ENCODE measurements at places on chromosomes 3 and 15. TPM values are rescaled to one million over a fixed set of nuclear protein-coding genes. Genes with fewer than 3 reads are reported as not detected.

- H3K4me1 ChIP-seq, result peaks cover 7% of the 10 kb centered on the region
- no peaks in the 10 kb centered on the region for H3K36me3 ChIP-seq
- H3K27me3 ChIP-seq, result no peaks in the 10 kb centered on the region
- H3K4me3 ChIP-seq, result no peak overlapping the region
- H3K27ac ChIP-seq, result no peak overlapping the region
Observed at GRCh38 chr3:70517124-70517890, 204.9 kb upstream of the MDFIC2 start.

GOLGA6A gene
- not detected for polyA plus RNA-seq

- no peaks in the 10 kb centered on the region for H3K27me3 ChIP-seq
- no peak overlapping the region for H3K4me3 ChIP-seq
Observed at GRCh38 chr15:63057468-63058345, 15.2 kb downstream of the TPM1 start.

GRCh38 chr15:48825075-48825474 is 14.2 kb upstream of the CEP152 start:
- DNase-seq, result no peak
- no peaks in the 10 kb centered on the region for H3K4me1 ChIP-seq
- no peaks in the 10 kb centered on the region for H3K36me3 ChIP-seq
- peaks cover 17% of the 10 kb centered on the region for H3K27me3 ChIP-seq

DNA sequence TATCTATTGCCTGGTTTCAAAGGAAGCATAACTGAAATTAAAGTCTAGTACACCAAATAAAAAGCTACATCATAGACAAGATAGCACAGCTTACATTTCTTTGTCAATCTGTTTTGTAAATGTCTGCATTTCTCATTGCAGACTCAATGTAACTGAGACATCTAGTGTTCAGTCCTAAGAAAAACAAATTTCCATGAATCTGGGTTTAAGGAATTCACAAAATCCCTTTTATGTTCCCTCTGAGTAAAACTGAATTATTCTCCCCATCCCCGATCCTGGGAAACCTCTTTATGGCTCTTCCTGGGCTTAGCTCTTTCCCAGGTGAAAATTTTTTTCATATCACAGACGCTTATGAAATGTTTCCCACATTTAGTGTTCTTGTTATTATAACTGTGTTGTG is 21.6 kb upstream of the RASA2 start:
- no peak overlapping the region for H3K4me3 ChIP-seq
- no peaks in the 10 kb centered on the region for H3K27me3 ChIP-seq
- H3K36me3 ChIP-seq, result peaks cover 14% of the 10 kb centered on the region
- DNase-seq, result no peak
- H3K4me1 ChIP-seq, result peaks cover 15% of the 10 kb centered on the region
- H3K27ac ChIP-seq, result peak overlapping the region; percentile 65

- H3K27ac ChIP-seq, result no peak overlapping the region
- no peak overlapping the region for H3K4me3 ChIP-seq
- H3K27me3 ChIP-seq, result peaks cover 3% of the 10 kb centered on the region
- no peaks in the 10 kb centered on the region for H3K4me1 ChIP-seq
- no peak for DNase-seq
Observed at GRCh38 chr3:127110982-127111693, 81.8 kb upstream of the PRR23E start.

- no peak overlapping the region for H3K4me3 ChIP-seq
- DNase-seq, result no peak
- H3K36me3 ChIP-seq, result no peaks in the 10 kb centered on the region
- H3K27me3 ChIP-seq, result no peaks in the 10 kb centered on the region
Observed at GRCh38 chr3:103006526-103007183, 571.8 kb downstream of the ZPLD1 start.

DNA sequence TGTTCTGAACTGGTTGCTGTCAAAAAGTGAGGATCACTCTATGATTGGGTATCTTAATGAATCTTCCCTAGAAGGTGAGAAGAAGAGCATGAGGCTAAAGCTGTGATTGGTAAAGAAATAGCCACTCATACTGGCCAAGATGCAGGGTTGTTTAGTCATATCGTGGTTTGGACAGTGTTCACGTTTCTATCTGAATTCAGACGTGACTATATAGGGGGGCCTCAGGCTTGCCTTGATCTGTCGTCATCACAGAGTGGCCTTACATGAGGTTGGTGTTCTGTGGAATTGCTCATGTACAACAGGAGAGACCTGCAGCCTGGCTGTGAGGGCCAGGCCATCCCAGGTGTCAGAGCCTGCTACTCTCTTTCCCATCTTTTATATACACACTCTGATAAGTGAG is 12.4 kb downstream of the RTP2 start:
- H3K4me3 ChIP-seq, result no peak overlapping the region
- H3K36me3 ChIP-seq, result peaks cover 10% of the 10 kb centered on the region
- H3K4me1 ChIP-seq, result no peaks in the 10 kb centered on the region
- peaks cover 29% of the 10 kb centered on the region for H3K27me3 ChIP-seq
- DNase-seq, result no peak

DNA sequence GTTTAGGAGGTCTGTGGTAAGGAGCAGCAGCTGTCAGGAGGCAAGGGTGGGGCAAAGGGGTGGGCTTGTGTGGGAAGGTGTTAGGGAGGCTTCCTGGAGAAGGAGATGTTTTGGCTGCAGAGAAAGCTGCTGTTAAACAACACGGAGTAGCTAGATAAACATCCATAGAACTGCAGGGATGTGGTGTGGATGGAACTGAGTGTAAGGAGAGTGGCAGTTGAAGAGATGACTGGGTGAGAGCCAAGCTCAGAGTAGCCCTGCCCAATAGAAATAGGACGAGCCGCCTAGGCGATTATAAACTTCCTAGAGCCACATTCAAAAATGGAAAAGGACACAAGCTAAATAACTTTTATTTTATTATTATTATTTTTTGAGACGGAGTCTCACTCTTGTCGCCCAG is 19.9 kb downstream of the RPLP1 start:
- no peak for DNase-seq
- peaks cover 14% of the 10 kb centered on the region for H3K27me3 ChIP-seq
- H3K27ac ChIP-seq, result no peak overlapping the region
- no peaks in the 10 kb centered on the region for H3K36me3 ChIP-seq

IGSF10 gene
- not detected for polyA plus RNA-seq

DNA sequence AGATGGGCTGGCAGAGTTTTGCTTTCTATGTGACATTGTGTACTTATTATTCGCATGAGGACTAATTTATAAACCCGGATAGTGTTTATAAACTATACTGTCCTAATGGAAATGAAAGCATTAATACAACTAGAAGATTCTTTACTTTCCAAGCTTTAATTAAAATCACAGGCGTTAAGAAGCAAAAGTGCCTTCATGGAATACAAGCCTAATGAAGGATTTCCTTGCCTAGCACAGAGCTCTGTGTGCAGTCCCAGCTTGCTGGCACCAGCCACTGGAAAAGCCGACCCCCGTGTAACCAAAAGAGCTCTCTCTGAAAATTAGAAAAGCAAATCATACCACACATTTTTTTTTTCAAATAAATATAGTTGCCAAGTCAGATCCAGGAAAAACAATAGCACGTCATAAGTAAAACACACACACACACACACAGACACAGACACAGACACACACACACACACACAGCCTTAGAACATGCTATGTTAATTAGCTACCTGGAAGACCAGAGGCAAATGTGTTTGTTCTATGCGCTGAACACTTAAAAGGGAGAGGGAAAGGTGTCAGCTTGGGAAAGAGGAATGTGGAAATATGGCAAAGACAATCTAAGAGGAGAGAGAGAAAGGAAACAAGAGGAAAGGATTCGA is 1084.2 kb downstream of the TUSC7 start:
- H3K4me3 ChIP-seq, result no peak overlapping the region
- no peak for DNase-seq
- no peaks in the 10 kb centered on the region for H3K36me3 ChIP-seq
- no peak overlapping the region for H3K27ac ChIP-seq
- no peaks in the 10 kb centered on the region for H3K27me3 ChIP-seq
- H3K4me1 ChIP-seq, result no peaks in the 10 kb centered on the region

PPP1R14D gene
- polyA plus RNA-seq, result not detected

DNA sequence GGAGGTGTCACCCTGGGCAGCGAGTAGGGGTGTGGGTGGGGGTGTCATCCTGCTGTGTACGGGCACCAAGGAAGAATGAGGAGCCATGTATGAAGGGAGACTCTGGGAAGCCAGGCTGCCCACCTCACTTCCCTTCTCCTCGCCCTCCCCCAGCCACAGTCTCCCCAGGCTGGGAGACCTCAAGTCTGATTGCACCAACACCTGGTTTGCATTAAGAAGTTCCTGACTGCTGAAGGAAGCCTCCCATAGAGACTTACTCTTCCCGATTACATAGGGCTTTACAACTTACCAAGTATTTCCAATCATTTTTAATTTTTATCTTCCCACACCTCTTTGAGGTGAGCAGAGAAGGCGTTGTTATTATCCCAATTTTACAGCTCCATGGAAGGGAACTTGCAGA is 29.5 kb upstream of the SMAD3 start:
- DNase-seq, result no peak
- H3K27ac ChIP-seq, result no peak overlapping the region
- peak overlapping the region; percentile 57 for H3K4me3 ChIP-seq

DNA sequence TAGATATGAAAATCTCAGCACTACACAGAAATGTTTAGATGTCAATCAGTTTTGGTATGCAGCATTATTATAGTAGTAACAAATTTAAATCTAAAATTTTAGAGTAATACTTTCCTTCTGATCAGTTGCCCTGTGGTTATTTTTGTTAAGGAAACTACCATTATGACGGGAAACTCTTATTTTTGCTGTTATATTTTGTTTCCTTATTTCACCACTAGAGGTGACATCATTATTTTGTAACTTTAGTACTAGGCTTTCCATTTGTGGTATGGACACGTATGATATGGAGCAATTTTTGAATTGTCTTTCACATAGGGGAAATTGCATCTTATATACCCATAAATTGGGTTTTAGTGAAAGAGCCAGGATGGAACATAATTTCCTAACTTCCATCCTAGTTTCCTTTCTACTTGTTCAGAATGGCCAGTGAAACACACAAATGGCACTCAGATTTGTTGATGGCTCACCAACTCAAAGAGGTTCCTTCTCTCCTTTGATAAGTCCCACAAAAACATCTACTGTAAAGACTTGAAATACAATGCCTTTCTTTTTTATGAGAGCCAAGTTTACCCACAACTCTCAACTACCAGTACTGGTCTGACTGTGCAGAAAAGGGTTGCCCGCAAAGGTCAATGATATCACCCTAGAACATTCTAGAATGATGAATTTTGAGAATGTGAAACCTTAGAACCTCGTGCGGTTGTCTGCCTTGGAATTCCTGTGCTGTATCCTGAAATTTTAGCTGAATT is 19.4 kb upstream of the PPP4R2 start:
- H3K27ac ChIP-seq, result no peak overlapping the region
- H3K4me3 ChIP-seq, result no peak overlapping the region
- H3K36me3 ChIP-seq, result no peaks in the 10 kb centered on the region
- DNase-seq, result no peak

DCLK3 gene
- not detected for polyA plus RNA-seq

- H3K4me3 ChIP-seq, result peak overlapping the region; percentile 48
- peak; percentile 17 for DNase-seq
- no peaks in the 10 kb centered on the region for H3K36me3 ChIP-seq
- H3K27ac ChIP-seq, result peak overlapping the region; percentile 82
- no peaks in the 10 kb centered on the region for H3K27me3 ChIP-seq
- peaks cover 21% of the 10 kb centered on the region for H3K4me1 ChIP-seq
Observed at GRCh38 chr3:58899159-58899952, 150.5 kb downstream of the CFAP20DC start.

GRCh38 chr3:73432023-73432705 is 192.6 kb downstream of the PDZRN3 start:
- peaks cover 14% of the 10 kb centered on the region for H3K27me3 ChIP-seq
- no peak overlapping the region for H3K27ac ChIP-seq
- H3K4me3 ChIP-seq, result no peak overlapping the region
- H3K4me1 ChIP-seq, result no peaks in the 10 kb centered on the region
- no peak for DNase-seq

DNA sequence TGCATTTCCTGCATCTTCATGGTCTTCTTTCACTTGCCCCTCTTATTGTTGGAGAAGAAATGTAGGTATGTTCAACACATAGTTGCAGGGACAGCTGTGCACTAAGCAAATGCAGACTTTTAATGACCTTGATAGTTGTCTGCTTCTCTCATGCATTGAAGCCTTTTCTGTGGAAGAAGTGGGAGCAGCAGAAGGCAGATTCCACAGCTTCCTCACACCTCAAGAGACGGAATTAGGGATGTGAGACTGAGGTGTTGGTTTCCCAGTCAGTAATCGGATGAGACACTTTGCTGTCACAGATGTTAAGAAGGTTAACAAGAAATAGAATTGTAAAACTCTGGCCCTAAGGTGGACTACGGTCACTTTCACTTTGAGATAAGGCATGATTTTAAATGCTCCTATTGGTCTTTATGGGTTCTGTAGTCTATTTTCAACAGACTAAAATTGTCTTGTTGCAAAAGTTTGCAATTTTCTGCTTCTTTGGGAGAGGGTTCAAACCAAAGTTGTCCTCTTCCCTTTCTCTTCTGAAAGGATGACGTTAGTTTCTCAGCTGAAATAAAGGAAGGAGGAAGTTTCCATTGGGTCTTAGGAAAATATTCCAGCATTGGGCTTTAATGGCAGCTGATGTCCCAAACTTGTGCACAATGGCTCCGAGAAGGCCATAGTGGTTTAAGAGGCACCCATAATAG is 117.4 kb downstream of the LPP start:
- DNase-seq, result no peak
- peaks cover 41% of the 10 kb centered on the region for H3K4me1 ChIP-seq
- H3K27me3 ChIP-seq, result no peaks in the 10 kb centered on the region
- peaks cover 16% of the 10 kb centered on the region for H3K36me3 ChIP-seq
- H3K27ac ChIP-seq, result no peak overlapping the region
- H3K4me3 ChIP-seq, result no peak overlapping the region

ITIH1 gene
- polyA plus RNA-seq, result not detected

CKMT1A gene
- not detected for polyA plus RNA-seq

- H3K4me3 ChIP-seq, result peak overlapping the region; percentile 11
- DNase-seq, result no peak
- peaks cover 16% of the 10 kb centered on the region for H3K36me3 ChIP-seq
- no peak overlapping the region for H3K27ac ChIP-seq
- no peaks in the 10 kb centered on the region for H3K4me1 ChIP-seq
Observed at GRCh38 chr3:11705049-11705448, 61.3 kb upstream of the VGLL4 start.

DNA sequence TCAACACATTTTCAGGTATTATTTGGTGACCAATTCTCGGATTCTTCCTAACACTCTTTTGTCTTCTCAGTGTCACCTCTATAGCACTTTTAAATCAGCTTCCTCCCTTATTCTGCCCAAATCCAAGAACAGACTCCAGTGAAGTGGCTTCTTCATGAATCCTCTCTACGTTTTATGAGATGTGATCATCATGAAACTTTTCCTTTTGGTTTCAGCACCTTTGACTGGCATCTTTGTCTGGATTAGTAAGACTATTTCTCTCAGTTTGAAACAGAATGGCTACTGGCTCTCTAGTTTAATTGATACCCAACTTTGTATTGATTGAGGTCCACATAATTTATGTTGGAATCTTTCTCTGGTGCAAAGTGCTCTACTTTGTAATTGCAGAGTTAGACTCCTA is 45.6 kb downstream of the CMC1 start:
- no peak overlapping the region for H3K4me3 ChIP-seq
- H3K27me3 ChIP-seq, result no peaks in the 10 kb centered on the region
- DNase-seq, result no peak

ADAMTS17 gene
- polyA plus RNA-seq, result not detected

FSIP1 gene
- 0.14 TPM for polyA plus RNA-seq

- H3K4me3 ChIP-seq, result no peak overlapping the region
- no peak overlapping the region for H3K27ac ChIP-seq
- H3K36me3 ChIP-seq, result peaks cover 10% of the 10 kb centered on the region
- DNase-seq, result no peak
- no peaks in the 10 kb centered on the region for H3K27me3 ChIP-seq
- peaks cover 14% of the 10 kb centered on the region for H3K4me1 ChIP-seq
Observed at GRCh38 chr15:64443747-64444621, 16.4 kb upstream of the ZNF609 start.

C3orf49 gene
- not detected for polyA plus RNA-seq
